ENCODE measurements at places on chromosomes 1 and 21.

GRCh38 chr1:158537609-158538008 is 16.6 kb downstream of the OR6Y1 start:
- H3K27me3 ChIP-seq = peaks cover 17% of the 10 kb centered on the region
- no peaks in the 10 kb centered on the region for H3K4me1 ChIP-seq
- H3K4me3 ChIP-seq = no peak overlapping the region

GRCh38 chr21:44051462-44051941 is 39.4 kb downstream of the TRAPPC10 start:
- peaks cover 18% of the 10 kb centered on the region for H3K36me3 ChIP-seq
- no peak for DNase-seq
- H3K4me3 ChIP-seq = no peak overlapping the region

GRCh38 chr1:241637046-241637590 is 3.1 kb downstream of the CHML start:
- H3K27ac ChIP-seq = no peak overlapping the region
- peaks cover 30% of the 10 kb centered on the region for H3K36me3 ChIP-seq
- H3K27me3 ChIP-seq = no peaks in the 10 kb centered on the region
- peak; percentile 78 for DNase-seq
- peak overlapping the region; percentile 77 for H3K4me3 ChIP-seq

GRCh38 chr21:42257091-42257765 is 38.3 kb downstream of the ABCG1 start:
- H3K27ac ChIP-seq = no peak overlapping the region
- DNase-seq = no peak
- no peaks in the 10 kb centered on the region for H3K27me3 ChIP-seq
- no peak overlapping the region for H3K4me3 ChIP-seq

DNA sequence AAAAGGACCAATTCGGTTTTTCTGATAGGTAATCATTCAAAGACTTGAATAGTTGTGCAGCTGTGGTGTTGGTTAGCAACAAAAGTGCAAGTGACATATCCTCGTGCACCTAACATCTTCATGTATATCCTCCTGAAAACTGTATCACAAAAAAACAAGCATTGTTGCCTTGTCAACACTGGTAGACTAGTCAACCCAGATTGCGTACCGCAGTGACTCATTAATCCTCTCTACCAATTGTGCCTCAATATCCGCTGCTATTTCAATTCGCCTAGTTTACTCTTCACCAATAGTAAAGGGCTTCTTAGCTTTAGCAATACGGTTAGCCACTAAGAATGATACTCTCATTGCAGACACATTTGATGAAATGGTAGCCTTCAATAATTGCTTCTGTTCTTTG is 3.5 kb downstream of the HHAT start:
- H3K27ac ChIP-seq = peak overlapping the region; percentile 66
- peaks cover 53% of the 10 kb centered on the region for H3K4me1 ChIP-seq
- H3K4me3 ChIP-seq = no peak overlapping the region

DNA sequence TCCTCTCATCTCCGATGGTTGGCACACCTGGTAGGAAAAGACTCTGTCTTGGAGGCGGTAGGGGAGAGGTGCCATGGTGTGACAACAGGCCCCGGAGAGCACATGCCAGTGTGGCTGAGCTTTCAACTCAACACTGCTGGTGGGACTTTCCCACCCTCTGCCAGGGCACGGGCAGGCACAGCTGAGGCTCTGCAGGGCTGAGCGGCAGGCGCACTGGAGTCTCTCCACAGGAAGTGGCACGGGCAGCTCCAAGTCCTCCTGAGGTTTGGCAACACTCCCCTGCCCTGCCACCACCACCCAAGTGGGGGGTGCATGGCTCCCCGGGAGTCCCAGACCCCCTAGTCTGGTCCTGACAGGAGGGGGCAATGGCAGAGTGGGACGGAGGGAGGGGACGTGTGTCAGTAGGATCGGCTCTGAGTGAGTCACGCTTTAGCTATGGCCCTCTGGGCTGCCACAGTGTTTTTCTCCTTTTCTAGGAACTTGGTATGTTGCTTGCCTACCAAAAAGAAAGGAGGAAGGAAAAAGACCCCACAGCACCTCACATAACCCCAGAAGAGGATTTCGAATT is 27.3 kb upstream of the EVA1B start:
- peaks cover 49% of the 10 kb centered on the region for H3K4me1 ChIP-seq
- H3K27me3 ChIP-seq = no peaks in the 10 kb centered on the region
- H3K36me3 ChIP-seq = peaks cover 29% of the 10 kb centered on the region
- H3K4me3 ChIP-seq = no peak overlapping the region
- DNase-seq = peak; percentile 85

- DNase-seq = no peak
- H3K27me3 ChIP-seq = no peaks in the 10 kb centered on the region
- no peak overlapping the region for H3K4me3 ChIP-seq
- H3K36me3 ChIP-seq = peaks cover 4% of the 10 kb centered on the region
These were observed 10.4 kb downstream of the CAMSAP2 start for GRCh38 chr1:200749090-200749489.

- no peak overlapping the region for H3K27ac ChIP-seq
- H3K36me3 ChIP-seq = peaks cover 7% of the 10 kb centered on the region
- no peaks in the 10 kb centered on the region for H3K4me1 ChIP-seq
- H3K27me3 ChIP-seq = no peaks in the 10 kb centered on the region
- H3K4me3 ChIP-seq = no peak overlapping the region
These were observed 53.6 kb upstream of the MAP10 start for GRCh38 chr1:232751393-232752140.

Measured in PC-3 (cell line).